ENCODE measurements at places on chromosomes 2 and 18.

DNA sequence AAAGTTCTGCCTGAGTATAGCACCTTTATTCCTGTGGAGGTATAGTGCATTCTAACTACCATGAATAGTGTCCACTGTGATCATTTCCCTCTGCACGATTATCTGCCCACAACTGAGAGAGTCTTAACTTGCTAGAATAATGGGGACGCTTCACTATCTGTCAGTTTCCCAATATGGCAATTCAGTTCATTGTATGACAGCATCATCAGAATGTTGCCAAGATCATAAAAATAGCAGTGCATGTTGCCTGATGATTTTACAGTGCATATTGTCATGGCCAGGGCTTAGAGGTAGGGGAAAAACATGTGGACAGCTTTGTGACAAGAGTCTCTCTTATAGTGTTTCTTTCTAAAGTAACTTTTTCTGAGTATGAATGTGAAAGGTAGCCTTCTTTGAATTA lies 6.1 kb downstream of the RASGRP3 start:
- DNase-seq: no peak

GRCh38 chr2:176521878-176522670 lies 252.8 kb downstream of the MTX2 start:
- no peak for DNase-seq

- no peak for DNase-seq
Measured at GRCh38 chr2:217482056-217482710, 520.6 kb downstream of the TNS1 start.

DNA sequence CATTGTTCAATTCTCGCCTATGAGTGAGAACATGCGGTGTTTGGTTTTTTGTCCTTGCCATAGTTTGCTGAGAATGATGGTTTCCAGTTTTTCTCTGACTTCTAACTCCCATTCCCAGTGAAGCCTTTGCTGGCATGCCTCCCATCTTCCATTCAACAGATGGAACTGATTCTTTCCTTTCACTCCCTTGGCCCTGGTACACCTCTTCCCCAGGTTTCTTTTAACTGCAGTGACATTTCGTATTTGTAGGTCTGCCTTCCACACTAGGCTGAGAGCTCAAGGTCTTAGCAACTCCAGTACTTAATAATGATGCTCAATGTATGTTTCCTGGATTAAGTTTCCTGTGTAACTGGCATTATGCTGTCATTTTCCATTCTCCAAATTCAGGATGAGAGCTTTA lies 48.5 kb downstream of the GAREM1 start:
- no peak for DNase-seq

DNA sequence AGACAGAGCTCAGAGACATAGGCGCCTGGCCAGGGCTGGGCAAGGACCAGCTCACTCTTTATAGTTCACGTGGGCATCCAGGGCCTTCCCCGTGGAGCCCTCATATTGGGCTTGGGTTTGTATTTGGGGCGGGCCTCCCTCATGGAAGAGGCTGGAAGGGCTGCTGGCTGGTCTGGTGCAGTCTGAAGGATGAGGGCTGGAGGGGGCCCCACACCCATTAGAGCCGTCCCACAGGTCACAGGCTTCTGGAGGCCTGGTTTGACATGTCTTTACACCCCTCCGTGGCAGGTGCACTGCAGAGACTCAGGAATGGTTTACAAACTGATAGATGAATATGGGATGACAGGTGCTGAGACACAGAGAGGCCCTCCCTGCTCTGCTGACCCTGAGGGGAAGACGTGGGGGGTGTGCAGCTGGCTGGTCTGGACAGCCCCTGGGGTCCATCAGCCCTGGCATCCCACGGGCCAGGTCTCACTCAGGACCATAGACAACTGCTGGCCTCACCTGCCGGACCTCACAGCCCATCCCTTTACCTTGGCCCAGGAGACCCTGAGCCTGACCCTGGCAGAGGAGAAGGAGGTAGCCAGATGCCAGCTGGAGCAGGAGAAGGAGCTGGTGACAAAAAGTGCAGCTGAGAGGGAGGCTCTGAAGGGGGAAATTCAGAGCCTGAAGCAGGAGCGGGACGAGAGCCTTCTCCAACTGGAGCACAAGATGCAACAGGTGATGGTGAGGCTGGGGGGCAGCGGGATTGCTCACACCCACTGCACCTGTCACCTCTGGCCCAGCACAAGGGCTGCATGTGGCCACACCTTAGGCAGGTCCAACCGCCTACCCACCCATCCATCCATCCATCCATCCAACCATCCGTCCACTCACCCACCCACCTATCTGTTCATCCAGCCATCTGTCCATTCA lies 43.9 kb downstream of the CROCC2 start:
- DNase-seq: no peak

- DNase-seq: no peak
Measured at GRCh38 chr2:240208096-240208495, 67.6 kb upstream of the OTOS start.

GRCh38 chr2:72144632-72145288 lies 2.9 kb downstream of the CYP26B1 start:
- DNase-seq: no peak

GRCh38 chr2:131037398-131038257 lies 55.6 kb downstream of the FAM168B start:
- DNase-seq: no peak

DNA sequence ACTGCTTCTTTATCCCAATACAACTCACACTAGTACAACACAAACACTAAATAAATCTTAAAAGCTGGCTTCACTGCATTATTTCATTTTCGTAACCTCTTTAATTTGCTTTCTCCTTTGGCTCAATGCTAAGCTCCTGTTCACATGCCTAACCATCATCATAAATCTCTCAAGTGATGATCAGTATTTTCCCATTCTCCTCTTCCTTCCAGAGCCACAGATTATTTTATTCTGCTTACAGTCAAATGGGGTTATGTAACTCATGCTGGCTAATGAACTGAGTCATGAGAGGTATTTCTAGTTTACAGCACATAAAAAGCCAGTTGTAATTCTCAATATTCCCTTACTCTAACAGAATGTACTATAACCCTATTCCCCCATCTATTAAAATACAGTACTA lies 350.4 kb upstream of the ZC3H15 start:
- no peak for DNase-seq

DNA sequence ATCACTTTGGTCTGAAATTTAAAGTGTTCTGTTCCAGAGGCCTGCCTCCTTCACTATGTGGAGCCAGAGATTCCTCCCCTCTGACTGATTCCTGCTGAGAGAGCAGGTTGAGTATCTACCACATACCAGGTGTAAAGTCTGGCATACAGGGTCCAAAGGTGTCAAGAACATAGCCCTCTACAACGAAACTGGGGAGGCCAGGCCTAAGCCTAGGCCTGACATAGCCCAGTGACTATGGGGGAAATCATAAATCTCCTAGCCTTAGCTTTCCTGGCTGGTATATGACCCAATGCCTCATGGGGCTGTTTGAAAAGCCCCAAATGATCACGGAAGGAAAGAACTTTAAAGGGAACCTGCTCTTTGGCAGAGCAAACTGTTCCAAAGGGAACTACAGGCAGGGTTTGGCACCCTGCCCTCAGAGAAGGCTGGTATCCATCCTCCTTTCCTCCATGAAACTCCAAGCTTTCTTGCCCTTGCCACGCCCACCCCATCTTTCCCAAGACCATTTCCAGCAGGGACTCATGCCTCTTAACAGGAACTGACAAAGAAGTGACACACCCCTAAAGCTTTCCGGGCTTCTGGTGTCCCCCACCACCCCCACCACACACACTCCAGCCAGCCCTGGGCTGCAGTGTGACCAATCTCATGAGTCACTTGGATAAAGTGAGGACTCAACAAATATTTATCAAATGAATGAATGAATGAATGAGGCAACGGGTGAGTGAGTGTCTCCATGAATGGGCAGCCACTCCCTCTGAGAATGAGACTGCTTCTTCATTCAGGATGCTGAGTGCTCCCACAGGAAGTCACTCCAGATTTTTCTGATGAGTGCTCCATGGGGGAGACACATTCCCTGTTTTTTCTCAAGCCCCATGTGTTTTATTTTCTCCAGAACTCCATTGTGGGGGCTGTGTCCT lies 114.5 kb upstream of the STPG4 start:
- no peak for DNase-seq
